ENCODE measurements at places on chromosomes 12 and 14.

- DNase-seq, result no peak
Observed at GRCh38 chr12:5914387-5915149, 30.5 kb downstream of the ANO2 start.

DNA sequence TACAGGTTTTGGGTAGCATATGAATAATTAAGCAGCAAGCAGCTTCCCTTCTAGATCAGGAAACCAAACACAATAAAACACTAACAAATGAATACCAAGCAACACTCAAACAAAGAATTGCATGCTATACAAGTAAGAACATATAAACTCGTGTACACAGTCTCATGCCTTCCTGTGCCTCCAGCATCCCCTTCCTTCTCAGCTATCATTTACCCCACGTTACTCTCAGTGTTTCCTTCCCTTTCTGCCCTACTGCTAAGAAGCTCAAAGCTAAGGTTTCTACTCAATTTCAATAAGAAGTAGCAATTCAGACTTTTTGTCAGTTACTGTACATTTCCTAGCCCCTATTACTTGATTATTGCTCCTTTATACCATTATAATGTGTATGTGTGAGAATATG, 81.0 kb downstream of the DUSP16 start:
- no peak for DNase-seq

DNA sequence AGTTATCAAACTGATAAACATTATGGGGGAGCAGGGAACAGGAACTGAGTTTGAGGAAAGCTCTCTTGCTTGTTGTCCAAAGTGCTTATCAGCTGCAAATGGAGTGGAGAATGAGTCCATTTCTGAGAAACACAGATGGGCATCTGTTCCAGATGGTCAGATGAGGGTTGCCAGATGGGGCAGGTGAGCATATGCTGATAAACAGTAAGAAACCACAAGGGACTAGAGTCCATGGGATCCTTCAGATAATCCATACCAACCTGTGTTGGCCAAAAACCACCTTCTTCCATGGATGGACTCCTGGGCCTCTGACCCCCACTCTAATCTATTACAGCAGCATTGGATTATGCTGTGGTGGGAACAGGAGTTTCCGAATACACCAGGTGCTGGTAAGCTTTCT, 38.3 kb downstream of the GNS start:
- DNase-seq, result no peak

DNA sequence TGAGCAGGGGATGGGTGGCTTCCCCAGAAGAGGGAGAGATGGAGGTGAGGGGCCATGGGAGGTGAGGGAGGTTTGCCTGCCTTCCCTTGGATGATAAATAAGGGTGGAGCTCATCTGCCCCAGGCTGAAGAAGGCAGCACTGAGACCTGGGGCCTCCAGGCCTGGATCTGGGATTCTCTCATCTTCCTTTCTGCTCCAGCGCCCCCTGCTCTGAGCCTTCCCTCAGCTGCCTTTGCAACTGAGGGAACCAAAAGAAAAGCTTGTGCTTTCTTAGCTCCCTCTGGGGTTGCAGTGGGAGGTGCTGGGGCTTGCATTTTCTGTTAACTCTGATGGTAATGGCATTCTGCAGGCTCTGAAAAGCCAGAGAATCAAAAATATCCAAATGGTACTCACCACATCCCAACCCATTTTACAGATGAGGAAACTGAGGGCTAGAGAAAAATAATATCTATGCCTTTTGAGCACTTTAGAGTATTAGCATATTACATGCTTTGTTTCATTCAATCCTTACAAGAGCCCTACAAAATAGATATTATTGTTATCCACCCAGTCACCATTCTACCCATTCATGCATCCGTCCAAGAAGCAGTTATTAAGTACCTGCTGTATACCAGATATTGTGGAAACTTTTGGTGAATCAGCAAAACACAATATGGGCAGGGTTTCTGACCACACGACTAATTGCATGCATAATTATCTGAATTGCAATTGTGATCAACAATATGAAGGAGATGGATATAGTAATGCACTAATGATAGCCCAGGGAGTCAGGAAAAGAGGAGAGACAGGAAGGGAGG, 102.2 kb downstream of the WSCD2 start:
- DNase-seq, result no peak

GRCh38 chr12:21483531-21483930, 17.9 kb downstream of the RECQL start:
- DNase-seq, result no peak

DNA sequence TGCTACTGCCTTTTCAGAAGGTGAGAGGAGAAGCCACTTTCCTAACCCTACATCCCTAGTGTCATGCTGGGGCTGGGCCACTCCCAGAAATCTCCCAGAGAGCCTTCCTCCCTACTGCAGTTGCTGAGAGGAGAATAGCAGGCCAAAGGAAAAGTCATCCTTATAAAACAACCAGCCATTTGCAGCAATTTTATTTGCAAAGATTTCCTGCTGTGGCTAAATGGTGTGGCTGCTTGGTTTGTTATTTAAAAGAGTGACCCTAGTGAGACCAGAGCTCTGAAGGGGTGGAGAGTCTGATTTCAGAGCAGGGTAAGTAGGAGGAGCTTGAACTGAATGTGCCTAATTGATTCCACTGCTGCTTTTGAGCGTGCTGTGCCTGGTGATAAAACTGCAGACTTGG, 232.0 kb downstream of the GRIN2B start:
- no peak for DNase-seq

DNA sequence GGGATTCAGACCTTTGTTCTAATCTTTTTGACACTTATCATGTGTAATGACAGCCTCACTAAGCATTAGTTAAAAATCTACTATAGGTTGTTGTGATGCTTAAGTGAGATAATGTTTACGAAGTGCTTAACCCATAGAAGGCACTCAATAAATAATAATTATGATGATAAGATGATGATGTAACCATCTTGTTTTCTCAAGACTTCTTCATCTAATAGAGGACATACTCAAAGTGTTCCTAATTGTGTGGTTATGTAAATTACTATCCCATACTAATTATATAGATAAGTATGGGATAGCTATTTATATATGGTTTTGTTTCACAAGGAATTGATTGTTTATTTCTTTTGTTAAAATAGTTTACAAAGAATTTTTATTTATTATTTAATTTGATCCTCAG, 76.9 kb downstream of the MIPOL1 start:
- no peak for DNase-seq

- no peak for DNase-seq
Observed at GRCh38 chr14:55849833-55850232, 268.4 kb upstream of the PELI2 start.

GRCh38 chr12:80708975-80709328, 1.5 kb downstream of the MYF6 start:
- no peak for DNase-seq

DNA sequence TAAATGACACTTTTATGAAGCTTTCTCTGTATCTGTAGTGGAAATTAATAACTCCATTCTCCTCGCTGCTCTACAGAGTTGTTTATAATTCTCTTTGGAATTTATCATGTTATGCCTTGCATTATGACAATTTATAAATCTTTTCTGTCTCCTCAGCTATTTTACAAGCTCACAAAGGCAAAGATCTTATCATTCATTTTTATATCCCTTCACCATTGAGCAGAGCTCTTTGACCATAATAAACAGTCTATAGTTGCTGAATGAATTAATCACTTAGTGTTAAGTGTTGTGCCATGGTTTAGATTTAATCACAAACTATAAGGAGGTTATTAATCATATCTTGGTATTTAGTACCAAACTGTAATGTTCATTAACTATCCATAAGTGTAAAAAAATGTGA, 126.4 kb downstream of the NAV3 start:
- DNase-seq, result no peak

DNA sequence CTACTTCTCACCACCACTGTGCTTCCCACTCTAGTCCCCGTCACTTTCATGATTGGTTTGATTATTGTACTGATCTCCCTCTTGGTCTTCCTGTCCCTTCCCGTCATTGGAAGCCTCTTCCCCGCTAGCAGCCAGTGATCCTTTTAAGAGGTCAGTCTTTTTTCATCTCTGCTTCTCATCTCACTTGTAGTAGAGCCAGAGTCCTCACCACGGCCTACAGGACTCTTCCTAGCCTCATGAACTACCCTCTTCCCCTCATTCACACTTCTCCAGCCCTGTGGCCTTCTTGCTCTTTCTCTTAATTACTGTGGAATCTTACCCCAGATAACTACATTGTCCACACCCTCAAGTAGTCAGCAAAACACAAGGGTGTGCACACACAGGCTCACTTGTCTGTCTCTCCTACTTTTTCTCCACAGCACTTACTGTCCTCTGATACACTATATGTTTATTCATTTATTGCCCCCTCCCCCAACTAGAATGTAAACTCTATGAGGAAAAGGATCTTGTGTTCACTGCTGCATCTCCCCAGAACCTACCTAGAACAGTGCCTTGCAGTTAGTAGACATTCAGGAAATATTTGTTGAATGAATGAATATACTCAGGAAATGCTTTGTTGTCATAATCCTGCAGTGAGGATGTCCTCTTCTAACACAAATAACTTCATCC, 66.3 kb downstream of the CKB start:
- DNase-seq, result no peak

- no peak for DNase-seq
Observed at GRCh38 chr14:61564618-61565091, 130.7 kb upstream of the HIF1A start.

- no peak for DNase-seq
Observed at GRCh38 chr14:34662561-34663088, 32.7 kb upstream of the SNX6 start.

DNA sequence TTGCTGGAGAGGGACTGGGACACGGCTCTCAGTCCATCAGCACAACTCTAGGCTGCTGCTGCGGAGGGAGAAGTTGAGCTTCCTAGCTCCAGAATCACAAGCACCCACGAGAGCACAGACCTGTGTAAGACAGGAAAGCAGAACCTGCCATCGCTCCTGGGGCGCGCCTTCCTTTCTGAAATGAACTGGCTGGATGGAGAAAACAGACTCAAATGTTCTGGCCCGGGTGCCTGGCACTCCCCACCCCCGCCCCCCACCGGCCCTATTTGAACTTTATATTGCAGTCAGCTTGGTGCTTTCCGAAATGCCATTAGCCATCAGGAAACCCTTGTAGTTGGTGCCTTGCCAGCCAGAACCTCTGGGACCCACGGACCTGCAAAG, 23.8 kb downstream of the MVK start:
- DNase-seq, result no peak

- DNase-seq, result no peak
Observed at GRCh38 chr14:89409961-89410360, 7.1 kb downstream of the FOXN3 start.

DNA sequence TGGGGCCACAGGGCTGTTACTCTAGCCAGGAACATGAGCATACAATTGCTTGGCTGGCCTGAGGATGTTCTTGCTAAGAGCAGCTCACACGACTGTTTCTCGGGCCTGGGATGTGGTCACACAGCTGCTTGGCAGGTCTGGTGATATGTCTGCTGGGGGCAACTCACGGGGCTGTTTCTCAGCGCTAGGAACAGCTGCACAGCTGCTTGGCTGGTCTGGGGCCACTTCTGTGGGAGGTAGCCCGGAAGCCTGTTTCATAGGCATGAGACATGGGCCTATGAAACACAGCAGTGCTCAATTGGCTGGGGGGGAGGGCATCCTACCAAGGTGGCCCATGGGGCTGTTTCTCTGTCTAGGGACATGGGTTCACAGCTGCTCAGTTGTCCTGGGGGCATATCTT, 73.4 kb upstream of the DDHD1 start:
- DNase-seq, result peak; percentile 7

DNA sequence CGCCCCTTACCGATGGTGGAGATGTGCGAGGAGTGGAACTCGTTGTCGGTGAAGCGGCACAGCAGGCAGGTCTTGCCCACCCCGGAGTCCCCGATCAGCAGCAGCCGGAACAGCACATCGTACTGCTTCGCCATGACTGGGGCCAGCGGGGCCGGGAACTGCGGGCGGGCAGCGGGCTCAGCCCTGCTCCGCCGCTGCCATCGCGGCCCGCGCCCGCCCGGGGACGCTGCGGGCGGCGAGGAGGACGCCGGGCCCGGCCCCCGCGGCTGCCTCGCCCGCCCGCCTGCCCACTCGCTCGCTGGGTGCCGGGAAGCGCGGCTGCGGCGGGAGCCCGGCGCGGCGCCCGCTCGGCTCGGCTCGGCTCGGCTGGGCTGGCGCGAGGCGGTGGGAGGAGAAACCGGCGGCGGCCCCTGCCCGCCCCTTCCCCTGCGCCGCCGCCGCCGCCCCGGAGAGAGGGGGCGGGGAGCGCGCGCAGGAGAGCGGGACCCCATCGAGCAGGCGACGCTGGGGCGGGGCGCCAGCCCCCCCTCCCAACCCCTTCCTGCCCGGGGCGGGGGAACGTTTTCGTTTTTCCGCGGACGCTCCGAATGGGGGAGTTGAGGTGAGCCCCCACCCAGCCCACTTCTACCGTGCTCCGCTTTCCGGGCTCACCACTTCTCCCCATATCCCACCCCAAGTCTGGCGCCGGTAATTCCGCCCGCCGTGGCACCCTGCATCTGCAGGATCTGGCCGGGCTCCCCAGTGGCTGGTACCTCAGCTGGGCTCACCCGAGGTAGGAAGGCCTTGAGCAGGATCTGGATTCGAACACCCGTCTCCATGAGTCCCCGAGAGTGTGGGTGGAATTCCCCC, at the start of gene RAB15:
RAB15 (minus strand) TSS at position 394 of the 849 bp plus-strand sequence; CDS start at position 134, 260 bp downstream.
- peak; percentile 15 for DNase-seq

DNA sequence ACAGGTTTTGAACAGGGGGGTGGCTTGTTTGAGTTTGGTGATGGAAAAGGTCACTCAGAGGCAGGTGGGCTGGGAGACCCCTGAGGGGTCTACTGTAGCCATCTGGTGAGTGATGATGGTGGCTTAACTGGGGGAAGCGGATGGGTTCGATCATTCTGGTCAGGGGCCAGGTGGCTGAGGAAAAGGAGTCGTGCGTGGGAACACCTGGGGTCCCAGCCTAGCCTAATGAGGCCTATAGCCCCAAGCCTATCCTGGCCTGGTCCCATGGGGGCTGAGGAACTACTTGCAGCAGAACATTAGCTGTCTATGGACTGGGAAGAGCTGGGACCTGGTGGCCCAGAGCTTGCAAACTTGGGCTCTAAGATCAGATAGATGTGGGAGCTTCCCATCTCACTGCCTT, 158.4 kb upstream of the MYL2 start:
- no peak for DNase-seq

DNA sequence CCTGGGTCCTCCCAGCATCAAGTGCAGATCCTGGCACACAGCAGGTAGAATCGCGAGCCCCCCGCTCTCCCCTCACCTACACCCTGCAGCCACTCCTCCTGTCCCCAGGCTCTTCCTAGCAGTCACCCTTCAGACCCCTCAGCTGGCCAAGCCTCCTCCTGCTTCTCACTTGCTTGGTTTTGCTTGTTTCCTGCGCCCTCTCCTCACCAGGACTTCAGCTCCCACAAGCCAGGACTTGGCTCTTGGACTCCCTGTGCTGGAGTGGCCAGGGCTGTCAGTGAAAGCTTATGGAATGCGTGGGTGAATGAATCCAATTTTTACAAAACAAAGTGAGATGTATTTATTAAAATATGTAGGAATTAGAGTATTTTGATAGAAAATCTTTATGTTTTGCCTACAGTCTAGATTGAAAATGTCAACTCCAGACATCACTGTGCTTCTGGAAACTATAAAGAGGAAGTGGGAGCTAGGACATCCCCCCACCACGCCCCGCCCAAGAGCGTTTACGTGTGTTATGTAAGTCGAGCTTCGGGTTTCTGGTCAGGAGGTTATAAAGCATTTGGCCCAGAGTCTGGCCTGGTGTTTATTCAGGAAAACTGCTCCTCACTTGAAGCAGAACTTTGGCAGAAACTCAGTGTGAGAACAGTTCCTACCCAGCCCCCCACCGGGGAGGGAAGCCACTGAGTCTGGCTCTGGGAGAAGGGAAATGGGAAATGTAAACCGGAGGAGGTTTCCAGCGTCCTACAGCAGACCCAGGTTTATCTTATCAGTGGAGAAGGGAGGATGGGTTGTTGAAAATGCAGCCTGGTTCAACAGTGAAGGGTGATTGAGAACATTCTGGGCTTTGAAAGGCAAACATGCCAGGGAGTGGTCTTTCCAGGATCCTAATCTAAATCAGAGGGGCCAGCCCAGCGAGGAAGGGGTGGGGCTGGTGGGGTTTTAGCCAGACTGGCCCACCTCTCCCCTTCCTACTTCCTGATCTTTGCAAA, 8.8 kb downstream of the ALDH2 start:
- peak; percentile 82 for DNase-seq
